ENCODE measurements at places on chromosomes 12 and 14.
A peak's percentile ranks its signal among the peaks of the same experiment; 100 is the strongest.

DNA sequence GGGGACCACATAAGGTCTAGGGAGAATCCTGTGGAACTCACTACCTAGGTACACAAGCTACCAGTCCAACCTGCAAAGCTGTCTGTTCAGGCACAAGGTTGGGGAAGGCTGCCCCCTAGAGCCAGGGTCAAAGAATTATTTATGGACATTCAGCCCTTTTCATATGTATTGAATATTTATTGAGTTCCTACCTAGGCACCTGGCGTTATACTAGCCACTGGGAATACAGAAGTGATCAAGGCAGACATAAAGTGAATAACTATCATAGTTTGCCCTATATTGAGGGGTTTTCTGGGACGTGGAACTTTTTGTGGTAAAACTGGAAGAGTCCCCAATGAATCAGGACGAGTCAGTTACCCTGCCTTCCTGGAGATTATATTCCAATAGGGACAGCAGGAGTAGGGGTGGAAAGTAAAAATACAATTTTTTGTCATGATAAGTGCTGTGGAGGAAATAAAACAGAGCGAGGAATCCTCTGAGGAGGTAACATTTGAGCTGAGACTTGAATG is 5.8 kb upstream of the SLC48A1 start:
- peak; percentile 63 for DNase-seq

DNA sequence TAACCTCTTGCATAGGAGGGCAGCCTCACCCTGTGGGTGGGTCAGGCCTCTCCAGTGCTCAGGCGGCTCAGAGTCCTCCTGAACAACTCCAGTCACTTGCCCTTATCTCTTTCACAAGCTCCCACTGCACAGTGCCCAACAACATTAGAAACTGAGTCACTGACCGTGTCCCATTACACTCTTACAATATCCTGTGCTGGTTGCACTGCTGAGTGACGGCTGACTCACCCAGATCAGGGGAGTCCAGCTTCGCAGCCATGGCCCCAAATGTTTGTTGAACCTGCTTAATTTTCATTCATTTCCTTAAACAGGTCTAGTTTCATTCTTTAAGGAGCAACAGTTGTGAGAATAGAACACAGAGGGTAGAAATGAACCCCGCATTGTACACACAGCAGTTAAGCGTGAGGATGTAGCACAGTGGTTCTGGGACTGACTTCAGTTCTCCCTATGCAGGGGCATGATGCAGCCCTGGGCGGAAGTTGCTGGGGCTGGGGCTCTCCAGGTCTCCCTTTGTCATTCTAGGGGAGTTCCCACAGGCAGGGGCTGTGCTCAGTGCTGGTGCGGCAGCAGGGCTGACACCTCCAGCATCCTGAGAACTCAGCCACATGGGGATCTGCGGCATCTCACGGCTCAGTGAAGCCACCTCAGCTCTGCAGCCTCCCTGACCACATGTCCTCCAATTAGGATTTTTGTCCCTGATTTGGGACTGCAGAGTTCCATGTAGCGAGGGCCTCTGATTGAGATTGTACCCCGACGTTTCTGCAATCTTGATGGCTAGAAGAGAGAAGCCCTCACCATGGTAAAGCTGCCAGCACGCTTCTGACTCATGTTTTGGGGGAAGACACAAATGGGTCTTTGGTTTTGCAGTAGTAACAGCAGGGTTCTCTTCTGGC is 16.1 kb downstream of the GPR68 start:
- DNase-seq, result peak; percentile 83

GRCh38 chr12:27971121-27971489 is 1.4 kb downstream of the PTHLH start:
- no peak for DNase-seq

GRCh38 chr12:62767946-62768345 is 167.0 kb downstream of the PPM1H start:
- no peak for DNase-seq

- DNase-seq, result no peak
Observed at GRCh38 chr12:7178481-7178880, 11.0 kb upstream of the PEX5 start.

- no peak for DNase-seq
Observed at GRCh38 chr14:99685151-99685591, 1.1 kb downstream of the CYP46A1 start.

DNA sequence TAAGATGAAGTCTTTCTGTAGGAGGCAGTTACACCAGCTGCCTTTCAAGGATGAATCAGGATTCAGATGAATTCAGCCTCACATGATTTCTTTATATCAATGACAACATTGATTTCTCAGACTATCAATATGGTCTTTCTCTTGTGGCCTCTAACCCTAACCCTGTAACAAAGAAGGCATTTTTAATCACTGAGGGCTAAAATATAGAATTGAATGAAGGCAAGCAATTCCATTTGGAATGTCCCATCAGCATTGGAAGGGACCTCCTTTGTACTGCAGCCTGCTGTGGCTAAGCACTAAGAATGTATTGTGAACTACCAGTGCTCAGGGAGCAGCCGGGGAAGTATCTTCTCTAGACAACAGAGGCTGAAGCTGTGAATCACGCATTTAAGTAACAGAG is 90.6 kb upstream of the FRMD6 start:
- DNase-seq, result no peak

DNA sequence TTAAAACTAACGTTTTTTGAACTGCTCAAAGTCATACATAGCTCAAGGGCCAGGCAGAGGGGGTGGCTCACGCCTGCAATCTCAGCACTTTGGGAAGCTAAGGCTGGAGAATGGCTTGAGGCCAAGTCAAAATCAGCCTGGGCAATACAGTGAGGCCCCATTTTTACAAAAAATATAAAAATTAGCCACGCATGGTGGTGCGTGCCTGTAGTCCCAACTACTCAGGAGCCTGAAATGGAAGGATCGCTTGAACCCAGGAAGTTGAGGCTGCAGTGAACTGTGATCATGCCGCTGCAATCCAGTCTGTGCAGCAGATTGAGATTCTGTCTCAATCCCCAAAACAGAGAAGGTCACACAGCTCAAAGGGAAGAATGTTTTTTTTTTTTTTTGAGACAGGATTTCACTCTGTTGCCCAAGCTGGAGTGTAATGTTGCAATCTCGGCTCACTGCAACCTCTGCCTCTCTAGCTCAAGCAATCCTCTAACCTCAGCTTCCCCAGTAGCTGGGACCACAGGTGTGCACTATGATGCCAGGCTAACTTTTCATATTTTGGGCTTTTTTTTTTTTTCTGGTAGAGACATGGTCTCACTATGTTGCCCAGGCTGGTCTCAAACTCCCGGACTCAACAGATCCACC is 2.9 kb downstream of the RBM23 start:
- DNase-seq, result no peak

DNA sequence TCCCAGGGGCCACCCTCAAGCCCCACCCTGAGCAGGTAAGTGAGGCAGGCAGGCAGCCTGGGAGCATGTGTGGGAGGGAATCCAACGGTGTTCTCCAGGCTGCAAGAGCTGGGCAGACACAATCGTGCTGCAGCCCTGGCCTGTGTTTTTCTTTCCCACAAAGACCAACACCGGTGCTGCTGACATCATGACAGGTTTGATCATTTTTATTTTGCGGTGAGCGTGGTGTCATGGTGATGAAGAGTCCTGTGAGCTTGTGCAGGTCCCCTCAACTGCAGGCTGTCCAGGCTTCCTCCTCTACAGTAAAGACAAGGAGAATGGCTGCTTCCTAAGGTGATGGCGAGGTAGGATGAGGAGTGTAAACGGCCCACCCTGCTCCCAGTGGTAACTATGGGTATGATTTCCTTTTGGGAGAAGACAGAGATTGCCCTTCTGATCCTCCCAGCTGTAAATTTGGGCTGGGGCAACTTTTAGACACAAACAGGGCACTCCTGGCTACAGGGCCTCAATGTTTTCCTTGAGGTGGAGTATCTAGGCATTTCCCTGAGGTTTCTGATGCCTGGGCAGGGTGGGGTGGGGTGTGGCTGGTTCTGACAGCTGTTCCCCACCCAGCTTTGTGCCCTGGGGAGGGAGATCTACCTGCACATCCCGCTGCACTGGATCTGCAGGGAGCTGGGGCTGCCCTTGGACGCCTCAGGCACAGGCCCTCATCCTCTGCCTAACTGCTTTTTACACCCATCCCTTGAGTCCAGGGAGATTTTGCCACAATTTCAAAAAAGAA is 109.1 kb downstream of the VCPKMT start:
- no peak for DNase-seq

GRCh38 chr14:22185191-22185590 is 403.8 kb downstream of the DAD1 start:
- DNase-seq, result no peak

GRCh38 chr12:126685636-126686035 is 1581.3 kb upstream of the TMEM132C start:
- no peak for DNase-seq

GRCh38 chr14:80781972-80782367 is 159.6 kb downstream of the CEP128 start:
- DNase-seq, result no peak

- no peak for DNase-seq
Observed at GRCh38 chr12:63752283-63752682, 27.4 kb upstream of the RXYLT1 start.

DNA sequence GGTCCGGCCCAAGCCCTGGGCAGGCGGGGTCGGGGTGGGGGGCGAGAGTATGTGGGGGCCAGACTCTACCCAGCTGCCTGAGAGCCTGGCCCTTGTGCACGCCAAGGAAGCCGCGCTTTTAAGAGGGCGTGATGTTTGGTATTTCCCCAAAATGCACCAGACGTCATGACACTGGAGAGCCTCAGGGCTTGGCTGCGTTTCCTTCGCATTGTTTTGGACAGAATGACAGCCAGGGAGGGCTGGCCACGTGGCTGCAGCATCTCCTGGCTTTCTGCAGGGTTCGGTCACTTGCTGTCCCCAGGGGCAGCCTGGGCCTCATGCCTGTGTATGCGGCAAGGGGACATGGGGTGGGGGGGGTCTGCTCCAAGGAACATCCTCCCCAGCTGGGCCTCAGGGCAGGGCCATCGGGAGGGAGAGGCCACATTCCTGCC is 16.1 kb upstream of the NUDT14 start:
- no peak for DNase-seq

GRCh38 chr14:74980398-74980730 is 22.4 kb upstream of the EIF2B2 start:
- no peak for DNase-seq

- no peak for DNase-seq
Observed at GRCh38 chr12:121577443-121578180, 3.2 kb downstream of the KDM2B start.

DNA sequence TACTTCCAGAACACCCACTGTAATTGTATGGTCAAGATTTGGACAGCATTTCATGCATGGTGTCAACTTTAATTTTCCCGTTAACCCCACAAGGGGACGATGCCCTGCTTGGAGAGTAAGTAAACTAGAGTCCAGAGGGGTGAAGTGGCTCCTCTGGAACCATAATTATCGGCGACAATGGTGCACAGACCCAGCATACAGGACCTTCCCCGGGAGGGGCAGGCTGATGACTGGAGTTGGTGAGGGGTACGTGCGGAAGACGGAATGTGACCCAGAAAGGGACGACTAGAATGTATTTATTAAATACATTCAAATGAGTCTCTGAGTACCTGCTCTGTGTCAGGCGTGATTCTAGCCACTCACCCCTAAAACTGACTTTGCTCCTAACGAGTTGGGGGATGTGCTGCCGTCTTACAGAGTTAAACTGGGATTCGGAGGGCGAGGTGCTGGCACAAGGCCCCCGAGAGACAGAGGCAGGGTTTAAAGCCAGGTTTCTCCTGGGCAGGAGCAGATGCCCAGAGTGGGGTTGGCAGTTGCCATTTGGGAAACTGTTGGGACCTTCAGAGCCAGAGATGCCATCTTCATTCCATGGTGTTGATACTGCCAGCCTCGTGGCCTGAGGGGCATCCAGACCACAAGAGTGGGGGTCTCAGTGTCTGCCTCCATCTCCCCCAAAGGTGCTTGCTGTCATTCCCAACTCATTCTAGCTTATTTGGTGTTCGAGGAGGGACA is 10.9 kb downstream of the RTL1 start:
- no peak for DNase-seq

- no peak for DNase-seq
Observed at GRCh38 chr12:8461426-8461825, 5.7 kb downstream of the CLEC6A start.

GRCh38 chr12:40970320-40970907 is 217.7 kb upstream of the PDZRN4 start:
- DNase-seq, result no peak

DNA sequence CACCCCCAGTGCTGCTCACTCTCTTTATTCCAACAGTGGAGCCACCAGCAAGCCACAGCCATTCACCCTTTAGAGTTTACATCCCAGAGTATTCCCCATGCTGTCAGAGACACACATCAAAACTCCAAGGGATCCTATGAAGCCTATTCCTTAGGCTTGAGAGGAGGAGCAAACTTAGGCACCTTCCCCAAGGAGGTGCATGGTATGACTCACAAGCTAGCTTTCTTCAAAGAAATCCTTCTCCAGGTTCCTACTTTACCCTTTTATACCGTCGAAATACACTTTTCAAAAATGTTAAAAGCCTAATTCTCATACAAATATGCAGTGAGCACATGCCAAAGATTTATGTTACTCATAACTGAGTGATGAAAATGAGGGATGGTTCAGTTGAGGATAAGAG is 175.4 kb downstream of the ETNK1 start:
- no peak for DNase-seq

DNA sequence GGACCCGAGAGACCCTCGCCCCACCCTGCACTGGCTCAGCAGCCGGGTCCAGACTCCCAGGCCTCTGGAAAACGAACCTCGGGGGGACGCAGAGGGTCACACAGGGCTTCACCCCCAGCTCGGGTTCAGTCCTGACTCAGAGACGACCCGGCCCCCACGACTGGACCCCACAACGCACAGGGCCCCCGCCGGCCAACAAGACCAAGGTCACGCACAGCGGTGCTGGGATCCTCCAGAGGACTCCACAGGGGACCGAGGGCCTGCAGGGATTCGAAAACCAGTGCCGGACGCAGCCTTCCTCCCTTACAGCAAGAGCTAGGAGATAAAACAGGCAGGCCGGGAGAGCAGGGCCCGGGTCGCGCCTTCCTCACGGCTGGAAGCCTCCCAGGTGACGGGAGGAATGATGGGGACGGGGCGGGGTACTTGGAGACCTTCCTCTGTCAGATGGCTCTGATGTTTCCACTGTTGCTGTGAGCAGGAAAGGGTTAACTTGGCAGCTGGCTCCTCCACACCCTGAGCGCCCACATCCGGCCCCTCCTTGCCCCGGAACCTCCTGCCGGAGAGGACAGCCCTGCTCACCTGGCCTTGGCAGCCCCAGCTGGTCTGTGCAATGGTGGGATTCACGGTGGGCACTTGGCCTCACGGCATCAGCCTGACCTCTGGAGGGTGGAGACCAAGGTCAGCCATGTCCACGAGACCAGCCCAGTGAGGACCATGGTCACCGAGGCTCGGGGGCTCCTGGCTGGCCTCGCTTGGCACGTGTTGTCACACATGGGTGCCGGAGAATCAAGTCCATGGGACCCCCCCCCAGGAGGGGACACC is 46.2 kb downstream of the GALNT9 start:
- DNase-seq, result peak; percentile 48

DNA sequence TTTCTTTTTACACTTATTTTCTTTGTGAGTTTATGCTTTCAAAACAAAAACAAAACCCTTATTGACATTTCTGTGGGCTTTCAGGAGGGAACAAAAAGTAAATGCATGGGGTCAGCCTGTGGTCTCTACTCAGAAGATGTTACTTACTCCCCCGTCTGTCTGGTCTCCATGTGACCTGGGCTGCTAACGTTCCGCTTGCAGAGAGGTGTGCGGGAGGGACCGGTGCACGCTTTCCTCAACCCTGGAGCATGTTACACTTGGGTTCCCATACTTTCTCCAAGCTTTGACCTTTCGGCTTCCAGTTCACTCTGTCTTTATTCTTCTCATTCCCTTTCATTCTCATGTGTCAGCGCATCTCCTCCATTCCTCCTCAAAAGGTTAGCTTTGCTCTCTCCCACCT is 36.5 kb downstream of the ZC3H14 start:
- no peak for DNase-seq
